ENCODE measurements at places on chromosomes 5 and 9.
A peak's percentile ranks its signal among the peaks of the same experiment; 100 is the strongest.

DNA sequence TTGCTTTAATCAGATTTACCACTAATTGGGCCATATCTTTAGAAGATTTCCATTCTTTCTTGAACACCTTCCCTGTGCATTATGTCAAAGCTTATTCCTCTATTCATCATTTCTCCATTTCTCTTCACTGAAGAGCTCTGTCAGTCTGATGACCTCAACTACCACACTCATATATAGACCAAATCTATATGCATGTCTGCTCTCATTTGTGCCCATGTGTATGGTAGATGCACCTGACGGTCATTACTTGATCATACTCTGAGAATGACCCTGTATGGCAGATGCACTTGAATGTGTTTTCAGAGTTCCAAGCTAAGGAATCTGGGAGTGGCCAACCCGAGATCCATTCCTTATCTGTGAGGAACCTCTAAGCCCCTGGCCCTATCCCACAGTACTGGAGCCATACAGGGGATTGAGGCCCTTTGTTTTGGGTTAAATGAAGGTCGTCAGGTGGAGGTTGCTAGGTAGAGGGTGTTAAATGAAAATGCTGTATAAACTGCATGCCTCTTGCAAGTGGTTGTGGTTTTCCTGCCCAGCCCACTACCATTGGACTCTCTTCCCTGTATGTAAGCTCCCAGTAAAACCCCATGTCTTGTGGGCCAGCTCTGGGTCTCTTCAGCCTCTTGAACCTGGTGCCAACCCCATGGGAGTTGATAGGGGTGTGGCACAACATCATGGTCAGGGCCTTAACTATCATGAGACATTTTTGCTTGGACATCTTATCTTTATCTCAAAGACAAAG is 229.5 kb downstream of the KIAA0825 start:
- no peak for DNase-seq

DNA sequence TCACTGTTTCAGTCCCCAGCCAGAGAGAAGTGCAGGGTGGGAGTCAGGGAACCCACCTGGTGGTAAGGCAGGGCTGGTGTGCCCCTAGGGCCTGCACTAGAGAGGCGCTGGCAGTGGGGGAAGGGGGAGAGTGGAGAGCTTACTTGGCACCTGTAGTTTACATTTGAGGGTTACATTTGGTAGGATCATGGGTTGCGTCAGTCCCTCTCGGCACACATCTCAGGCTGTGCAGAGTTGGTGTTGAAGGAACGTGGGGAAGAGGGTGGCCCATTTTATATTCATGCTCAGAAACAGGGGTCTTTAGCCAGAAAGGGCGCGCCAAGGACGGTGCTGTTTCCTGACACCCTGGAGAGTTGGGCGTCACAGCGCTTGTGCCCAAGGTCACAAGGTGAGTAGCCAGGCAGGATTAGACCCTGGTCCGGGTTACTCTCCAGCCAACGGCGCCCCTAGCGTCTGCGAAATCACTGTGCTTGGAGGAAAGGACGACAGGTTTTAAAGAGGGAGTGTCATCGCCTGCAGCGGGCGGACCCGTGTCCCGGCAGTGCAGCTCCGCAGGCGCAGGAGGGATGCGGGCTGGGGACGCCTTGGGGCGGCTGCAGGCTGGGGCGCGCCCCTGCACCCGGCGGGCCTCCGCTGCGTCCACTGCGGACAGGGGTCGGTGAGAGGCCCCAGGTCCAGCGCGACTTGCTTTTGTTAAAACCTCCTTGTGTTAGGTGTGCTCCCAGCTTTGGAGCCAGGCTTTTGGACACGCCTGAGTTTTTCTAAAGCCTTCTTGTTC is 272.6 kb downstream of the FANCC start:
- no peak for DNase-seq

DNA sequence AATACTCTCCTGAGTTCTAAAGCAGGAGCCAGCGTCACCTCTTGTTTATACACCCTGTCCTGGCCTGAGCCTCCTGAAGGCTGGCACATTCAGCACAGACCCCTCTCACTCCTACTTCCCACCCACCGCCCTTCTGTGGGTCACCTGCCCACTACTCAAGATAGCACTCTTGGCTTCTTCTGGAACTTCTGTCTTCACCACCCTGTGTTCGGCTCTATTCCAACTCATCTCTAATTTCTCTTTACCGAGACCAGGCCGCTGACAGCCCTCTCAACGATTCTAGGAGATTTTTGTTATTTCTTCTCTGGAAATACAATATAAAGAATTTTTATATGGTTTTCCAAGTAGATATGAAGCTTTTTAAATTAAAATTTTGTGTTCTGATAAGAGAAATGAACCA is 57.4 kb downstream of the IRF1 start:
- DNase-seq, result no peak

GRCh38 chr9:38621434-38622287 is 1.3 kb upstream of the ANKRD18A start:
- DNase-seq, result peak; percentile 62

DNA sequence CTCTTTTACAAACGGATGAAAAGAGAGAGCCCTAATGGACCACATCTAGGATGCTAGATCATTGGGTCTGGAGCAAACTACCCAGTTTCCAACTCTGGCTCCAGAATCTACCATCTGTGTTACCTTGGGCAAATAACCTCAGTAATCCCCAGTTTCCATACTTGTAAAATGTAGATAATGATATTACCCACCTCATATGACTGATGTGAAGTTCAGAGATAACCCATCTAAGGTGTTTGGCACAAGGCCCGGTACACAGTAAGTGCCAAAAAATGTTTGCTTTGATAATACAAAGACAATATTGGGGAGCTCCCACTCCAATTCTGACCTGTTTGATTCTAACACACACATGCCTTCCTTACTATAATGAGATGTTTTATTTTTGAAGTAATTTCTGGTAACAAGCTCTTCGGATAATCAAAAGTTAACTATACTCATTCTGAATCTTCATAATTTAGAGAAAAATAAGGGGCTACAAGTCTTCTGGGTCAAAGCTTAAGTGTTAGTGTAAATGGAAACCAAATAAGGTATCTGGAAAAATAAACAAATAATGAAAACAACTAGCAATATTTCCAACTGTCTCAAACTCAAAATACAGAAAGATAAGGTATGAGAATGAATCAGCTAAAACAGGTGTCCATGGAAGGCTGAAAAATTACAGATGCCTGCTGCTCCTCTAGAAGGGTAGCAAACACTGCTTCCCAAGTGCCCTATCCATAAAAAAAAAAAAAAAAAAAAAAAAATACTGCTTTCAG is 30.4 kb downstream of the ELL2 start:
- DNase-seq, result no peak

GRCh38 chr5:52794519-52794918 is 6.8 kb downstream of the ITGA1 start:
- DNase-seq, result no peak

- DNase-seq, result no peak
Measured at GRCh38 chr9:33177086-33177485, 9.9 kb upstream of the B4GALT1 start.

DNA sequence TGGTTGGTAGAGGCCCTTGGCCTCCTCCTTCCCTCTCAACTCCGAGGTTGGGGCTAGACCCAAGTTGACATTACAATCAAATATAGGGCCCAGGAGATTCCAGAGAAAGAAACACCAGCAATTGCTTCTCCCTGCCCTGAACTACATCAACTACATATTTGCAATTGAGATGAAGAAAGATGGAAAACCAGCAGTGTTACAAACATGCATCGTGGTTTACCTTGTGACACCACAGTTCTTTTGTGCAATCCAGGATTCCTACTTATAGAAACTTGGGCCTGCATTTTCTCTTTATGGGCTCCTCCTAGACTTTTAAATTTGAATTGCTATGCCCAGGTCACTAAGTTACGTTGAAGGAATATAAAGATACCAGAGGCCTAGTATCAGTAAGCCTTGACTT is 126.7 kb downstream of the DCP2 start:
- DNase-seq, result no peak

- no peak for DNase-seq
Measured at GRCh38 chr9:108182270-108182669, 673.5 kb downstream of the ACTL7B start.

- DNase-seq, result no peak
Measured at GRCh38 chr5:77262697-77263096, 52.2 kb downstream of the PDE8B start.

DNA sequence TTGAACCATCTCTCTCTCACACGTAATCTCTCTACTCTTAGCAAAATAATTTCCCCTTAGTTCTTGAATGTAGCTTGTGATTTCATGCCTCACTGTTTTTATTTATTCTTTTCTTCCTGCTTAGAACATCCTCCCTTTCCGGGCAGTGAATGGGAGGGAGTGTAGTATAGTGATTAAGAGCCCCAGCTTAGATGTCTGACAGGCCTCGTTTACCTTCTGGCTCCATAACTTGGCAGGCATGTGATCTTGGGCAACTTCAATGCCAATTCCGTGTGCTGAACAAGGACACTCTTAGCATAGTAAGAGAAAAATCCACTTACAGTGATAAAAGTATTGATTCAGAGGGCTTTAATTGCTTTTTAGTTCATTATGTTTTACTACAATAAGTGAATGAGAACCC is 96.3 kb upstream of the TNPO1 start:
- DNase-seq, result no peak

GRCh38 chr5:73663161-73663859 is 37.3 kb downstream of the ARHGEF28 start:
- no peak for DNase-seq

DNA sequence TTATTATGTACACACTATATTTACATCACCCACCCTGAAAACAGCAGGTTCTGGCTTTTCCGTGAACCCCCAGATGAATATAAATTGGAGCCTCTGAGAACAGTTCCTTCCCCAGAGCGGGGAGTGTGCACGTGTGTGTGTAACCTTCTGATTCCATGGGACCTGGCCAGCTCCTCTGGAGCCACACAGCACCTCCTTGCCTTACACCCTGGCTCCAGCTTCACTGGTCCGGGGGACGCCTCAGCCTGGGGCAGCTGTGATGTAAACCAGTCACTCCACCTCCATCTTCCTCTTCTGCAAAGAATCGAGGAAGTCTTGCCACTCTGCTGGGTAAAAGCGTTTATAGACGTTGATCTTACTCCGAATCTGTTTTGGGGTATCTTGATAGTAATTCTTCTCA is 4.4 kb downstream of the NOP16 start:
- no peak for DNase-seq

DNA sequence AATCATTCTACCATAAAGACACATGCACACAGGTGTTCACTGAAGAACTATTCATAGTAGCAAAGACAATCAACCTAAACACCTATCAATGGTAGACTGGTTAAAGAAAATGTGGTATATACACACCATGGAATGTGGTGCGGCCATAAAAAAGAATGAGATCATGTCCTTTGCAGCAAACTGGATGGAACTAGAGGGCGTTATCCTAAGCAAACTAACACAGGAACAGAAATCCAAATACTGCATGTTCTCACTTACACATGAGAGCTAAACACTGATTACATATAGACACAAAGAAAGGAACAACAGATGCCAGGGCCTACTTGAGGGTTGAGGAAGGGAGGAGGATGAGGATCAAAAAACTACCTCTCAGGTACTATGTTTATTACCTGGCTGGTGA is 103.8 kb downstream of the DRD1 start:
- no peak for DNase-seq

GRCh38 chr9:35426627-35427026 is 63.3 kb upstream of the RUSC2 start:
- DNase-seq, result no peak

- DNase-seq, result peak; percentile 87
Measured at GRCh38 chr9:129495620-129496472, 125.1 kb downstream of the C9orf50 start.

GRCh38 chr9:6619909-6620308 is 25.6 kb downstream of the GLDC start:
- DNase-seq, result no peak

- no peak for DNase-seq
Measured at GRCh38 chr5:167392240-167392639, 899.2 kb upstream of the WWC1 start.

GRCh38 chr5:63094730-63095129 is 516.1 kb downstream of the LRRC70 start:
- no peak for DNase-seq

- DNase-seq, result no peak
Measured at GRCh38 chr9:34428325-34428958, 29.9 kb downstream of the FAM219A start.

DNA sequence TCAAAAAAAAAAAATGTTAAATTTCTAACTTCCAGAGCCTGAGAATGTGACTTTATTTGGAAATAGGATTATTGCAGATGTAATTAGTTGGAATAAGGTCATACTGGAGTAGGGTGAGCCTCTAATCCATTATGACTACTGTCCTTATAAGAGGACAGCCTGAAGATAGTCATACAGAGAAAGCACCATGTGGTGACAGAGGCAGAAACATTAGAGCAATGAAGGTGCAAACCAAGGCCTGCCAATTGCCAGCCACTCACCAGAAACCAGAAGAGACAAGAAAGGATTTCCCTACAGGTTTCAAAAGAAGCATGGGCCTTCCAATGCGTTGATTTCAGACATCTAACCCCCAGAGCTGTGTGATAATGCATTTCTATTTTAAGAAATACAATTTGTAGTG is 659.2 kb upstream of the CHD1 start:
- DNase-seq, result no peak

DNA sequence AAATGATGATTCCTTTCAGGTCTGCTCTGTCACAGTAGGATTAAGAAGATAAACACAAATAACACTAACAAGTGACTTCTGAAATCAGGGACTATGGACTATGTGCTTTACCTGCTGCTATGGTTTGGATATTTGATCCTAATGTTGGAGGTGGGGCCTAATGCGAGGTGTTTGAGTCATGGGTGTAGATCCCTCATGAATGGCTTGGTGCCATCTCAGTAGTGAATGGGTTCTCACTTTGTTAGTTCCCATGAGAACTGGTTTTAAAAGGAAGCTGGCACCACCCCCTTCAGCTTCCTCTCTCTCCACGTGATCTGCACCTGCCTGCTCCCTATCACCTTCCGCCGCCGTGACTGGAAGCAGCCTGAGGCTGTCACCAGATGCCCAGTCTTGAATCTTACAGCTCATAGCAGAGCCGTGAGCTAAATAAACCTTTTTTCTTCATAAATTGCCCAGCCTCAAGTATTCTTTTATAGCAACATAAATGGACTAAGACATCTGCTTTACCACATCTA is 3.3 kb downstream of the PPIC start:
- no peak for DNase-seq

- no peak for DNase-seq
Measured at GRCh38 chr9:125455132-125455531, 193.5 kb downstream of the GAPVD1 start.

- no peak for DNase-seq
Measured at GRCh38 chr5:66856041-66856805, 260.0 kb downstream of the MAST4 start.

- DNase-seq, result no peak
Measured at GRCh38 chr5:104049752-104050151, 487.2 kb upstream of the NUDT12 start.

GRCh38 chr5:134939500-134939899 is 28.2 kb upstream of the CATSPER3 start:
- DNase-seq, result no peak

GRCh38 chr9:96048956-96049831 is 173.7 kb downstream of the ERCC6L2 start:
- DNase-seq, result no peak

- no peak for DNase-seq
Measured at GRCh38 chr5:135136546-135136945, 102.5 kb upstream of the PITX1 start.
